NCI-H1694 treated with DMSO at 0.1 percent for 48 hours (cell line): ENCODE measurements at places on chromosomes 6 and 20.
A peak's percentile ranks its signal among the peaks of the same experiment; 100 is the strongest.

DNA sequence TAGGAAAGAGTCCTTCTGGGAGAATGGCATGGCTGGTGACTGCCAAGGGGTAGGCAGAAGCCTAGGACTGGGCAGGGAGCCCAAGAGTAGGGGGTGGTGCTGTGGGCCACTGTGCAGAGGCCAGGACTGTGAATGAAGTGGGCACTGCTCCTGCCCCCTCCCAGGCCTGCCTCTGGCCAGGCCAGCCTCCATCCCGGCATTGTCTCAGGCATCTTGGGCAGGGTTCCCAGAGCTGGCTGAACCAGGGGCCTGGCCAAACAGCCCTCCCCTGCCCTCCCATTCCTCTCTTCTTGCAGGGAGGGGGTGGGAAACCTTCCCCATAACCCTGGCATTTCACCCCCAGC, 81.6 kb downstream of the MRPL14 start:
- DNase-seq: no peak

GRCh38 chr6:87944541-87944954, 103.1 kb upstream of the SPACA1 start:
- DNase-seq: peak; percentile 59

DNA sequence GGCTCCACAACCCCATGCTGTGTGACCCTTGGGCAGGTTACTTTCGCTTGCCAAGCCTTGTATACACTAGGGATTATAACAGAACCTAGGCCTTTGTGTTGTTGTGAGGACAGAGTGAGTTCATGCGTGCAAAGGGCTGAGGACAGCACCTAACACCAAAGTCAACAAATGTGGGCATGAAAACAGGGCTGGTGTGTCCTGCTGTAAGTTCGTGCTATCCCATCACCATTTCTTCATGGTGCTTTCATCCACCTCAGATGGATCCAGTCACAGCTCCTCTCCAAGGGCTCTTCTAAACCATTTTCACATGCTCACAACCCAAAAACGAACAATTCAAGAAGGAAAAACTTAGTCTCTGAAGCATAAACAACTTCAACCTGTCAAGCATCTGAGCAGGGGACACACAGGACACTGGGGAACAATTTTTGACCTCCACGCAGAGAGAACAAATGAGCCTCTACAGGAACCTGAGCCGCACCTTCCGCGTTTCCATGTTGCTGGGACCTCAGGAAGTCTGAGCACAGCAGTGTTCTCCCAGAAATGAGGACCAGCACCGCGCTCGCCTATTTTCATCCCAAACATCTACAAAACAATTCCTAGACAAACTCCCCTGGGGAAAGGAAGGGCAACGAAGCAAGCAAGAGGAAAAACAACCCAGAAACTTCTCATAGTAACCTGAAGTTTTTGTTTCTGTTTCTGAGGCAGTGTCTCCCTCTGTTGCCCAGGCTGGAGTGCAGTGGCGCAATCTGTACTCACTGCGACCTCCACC, 3.1 kb downstream of the LRP11 start:
- DNase-seq: no peak

GRCh38 chr6:145018027-145018426, 717.3 kb downstream of the EPM2A start:
- DNase-seq: no peak

GRCh38 chr20:13515291-13515690, 123.4 kb downstream of the TASP1 start:
- DNase-seq: no peak

- DNase-seq: no peak
Measured at GRCh38 chr6:21342501-21342900, 251.1 kb upstream of the SOX4 start.

DNA sequence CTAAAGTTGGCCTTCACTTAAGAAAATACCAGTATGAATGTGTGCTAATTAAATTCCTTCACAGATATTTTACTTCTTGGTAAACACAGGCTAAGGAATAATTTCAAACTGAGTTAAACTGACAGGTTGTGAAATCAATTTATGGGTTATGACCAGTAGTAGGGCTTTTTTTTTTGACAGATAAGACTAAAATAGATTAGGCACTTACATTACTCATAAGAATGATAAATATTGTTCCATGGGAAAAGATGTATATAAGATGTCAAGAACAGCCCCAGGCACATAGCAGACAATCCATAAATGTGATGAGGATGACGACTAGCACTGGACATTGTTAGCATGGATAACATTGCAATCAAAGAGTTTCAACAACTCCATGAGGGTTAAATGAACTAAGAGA, 22.9 kb downstream of the NT5E start:
- DNase-seq: no peak

DNA sequence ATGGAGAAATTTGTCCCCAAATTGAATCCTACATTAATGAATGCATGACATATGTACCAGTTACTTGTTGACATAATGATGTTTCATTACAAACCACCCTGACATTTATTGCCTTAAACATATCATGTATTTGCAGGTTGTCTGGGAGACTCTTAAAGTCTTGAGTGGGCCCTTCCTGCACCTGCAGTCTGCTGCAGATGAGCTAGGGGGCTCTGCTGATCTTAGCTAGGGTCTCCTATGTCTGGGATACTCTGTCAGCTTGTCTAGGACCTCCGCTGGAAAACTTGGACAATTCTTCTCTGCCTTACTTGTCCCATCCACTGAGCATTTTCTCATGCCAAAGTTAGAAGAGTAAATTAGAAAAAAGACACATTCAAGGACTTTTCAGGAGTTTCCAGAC, 581.6 kb downstream of the HAO1 start:
- no peak for DNase-seq

GRCh38 chr6:33451606-33452005, 2.8 kb upstream of the ZBTB9 start:
- DNase-seq: no peak

DNA sequence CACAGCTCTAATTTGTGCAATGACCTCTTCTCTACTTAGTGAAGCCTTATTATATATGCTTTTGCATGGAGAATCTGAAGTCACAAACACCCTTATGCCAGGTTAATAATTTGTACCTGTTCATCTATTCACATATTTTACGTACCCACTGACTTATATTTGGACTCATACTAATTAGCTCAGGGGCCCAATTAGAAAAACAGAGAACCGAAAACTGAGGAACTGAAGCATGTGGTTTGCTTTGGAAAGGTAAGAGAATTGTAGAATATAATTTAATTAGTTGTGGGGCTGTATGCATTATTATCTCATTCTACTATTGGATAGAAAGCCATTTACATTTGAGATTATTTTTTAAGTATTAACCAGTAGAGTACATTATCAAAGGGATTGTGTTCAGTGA, 805.9 kb upstream of the CITED2 start:
- no peak for DNase-seq

DNA sequence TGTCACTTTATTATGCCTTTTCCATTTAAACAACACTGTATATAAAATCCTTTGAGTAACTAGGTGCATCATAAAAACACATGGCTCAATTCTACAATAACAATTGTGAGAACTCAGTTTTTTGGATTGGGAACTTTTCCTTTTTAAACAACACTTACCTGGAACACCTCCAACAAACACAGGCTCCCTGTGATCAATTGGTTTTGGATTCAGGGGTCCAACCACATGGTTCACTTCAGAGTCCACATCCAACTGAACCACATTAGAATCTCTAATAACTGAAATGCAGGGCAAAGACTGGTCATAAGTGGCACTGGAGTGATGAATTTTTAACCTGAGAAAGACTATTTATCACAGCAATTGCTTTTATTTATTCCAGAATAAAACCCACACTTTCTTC, 26.5 kb downstream of the FAM229B start:
- DNase-seq: no peak

DNA sequence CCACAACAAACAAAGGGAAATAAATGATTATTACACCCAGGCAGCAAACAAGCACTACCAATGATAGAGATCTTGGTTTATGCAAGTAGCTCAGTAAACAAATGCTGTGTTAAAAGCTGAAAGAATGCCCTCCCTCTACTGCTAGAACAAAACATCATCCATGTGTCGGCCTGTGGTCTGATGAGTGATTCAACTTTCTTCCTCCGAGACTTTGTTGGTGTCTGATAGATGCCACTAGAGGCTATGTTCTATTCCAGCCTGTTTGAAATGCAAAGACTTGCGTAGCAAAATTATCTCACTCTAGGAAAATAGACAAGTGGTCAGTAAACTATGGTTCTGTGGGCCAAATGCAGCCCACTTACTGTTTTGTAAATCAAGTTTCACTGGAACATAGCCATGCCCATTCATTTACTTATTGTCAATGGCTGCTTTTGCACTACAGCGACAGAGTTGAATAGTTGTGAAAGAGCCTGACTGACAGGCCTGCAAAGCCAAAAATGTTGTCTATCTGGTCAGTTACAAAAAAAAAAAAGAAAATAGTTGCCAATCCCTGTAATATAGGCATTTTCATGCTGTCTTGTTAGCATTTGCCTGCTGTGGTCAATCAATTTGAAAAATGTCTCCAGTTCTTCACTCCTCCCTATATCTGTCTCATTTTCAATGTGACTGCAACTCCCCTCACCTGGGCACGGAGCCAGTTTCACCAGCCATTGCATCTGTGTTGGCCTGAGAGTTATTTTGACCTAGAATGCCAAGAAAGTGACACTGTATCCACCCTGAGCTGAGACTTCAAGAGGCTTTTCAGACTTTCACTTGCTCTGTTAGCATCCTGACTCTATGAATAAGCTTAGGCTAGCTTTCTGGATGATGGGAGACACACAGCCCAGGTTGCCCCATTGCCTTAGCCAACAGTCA, 544.6 kb upstream of the BTBD3 start:
- DNase-seq: no peak

DNA sequence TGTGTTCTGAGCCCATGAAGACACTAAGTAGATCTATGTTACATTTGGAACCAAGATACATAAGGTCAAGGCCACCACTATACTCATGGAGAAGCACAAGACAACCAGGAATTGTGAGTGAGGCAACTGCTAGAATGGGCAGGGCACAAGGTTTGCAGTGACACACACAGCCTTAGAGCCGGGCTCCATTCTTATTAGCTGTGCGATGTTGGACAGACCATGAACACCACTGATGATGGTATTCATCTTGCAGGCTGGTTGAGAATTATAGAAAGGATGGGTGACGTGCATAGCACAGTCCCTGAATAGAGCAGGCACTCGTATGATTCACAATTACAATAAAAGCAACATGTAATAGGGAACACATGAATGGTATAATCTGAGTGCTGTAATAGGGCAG, 172.4 kb downstream of the GJA10 start:
- no peak for DNase-seq

GRCh38 chr20:44704551-44704971, 10.6 kb upstream of the CCN5 start:
- DNase-seq: no peak

- DNase-seq: no peak
Measured at GRCh38 chr6:139006477-139006876, 18.4 kb upstream of the REPS1 start.

DNA sequence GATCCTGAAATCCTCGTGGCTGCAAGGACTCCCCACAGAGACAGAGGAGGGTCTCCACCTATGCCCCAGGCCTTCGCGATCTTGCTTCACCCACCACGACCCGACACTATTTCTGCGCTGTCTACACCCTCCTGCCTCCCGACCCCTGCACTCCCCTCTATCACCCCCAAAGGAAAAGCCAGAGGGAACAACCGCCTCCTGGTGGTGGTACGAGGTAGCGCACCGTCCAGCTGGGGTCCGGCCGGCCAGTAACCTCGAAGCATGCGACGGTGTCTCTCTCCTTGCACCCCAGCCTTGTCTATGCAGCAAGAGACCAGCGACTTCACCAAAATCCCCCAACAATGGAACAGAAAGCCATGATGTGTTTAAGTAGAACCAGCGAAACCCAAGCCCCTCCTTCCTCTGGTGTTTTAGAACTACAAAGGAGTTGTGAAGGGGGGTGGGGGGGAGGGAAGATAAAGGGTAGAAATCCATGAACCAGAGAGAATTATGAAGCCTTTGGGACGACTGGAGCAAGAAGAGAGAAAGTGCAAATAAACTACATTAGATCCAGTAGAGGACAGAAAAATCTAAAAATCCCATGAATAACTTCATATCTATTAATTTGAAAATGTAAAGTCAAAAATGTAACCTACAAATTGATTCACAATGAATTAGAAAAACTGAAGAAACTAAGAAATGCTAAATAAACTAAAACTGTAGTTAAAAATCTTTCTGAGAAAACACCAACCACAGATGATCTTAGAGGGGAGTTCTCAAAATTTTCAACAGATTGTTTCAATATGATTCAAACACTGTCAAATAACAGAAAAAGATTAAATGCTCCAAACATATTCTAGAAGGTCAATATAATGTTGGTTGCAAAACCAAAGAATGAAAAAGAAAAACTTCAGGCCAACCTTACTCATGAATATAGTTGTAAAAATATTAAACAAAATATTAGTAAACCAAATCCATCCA, 168.0 kb downstream of the CDK19 start:
- DNase-seq: no peak

GRCh38 chr6:52210227-52210626, 24.1 kb downstream of the IL17A start:
- DNase-seq: no peak

- no peak for DNase-seq
Measured at GRCh38 chr20:62554214-62554897, 78.6 kb upstream of the GATA5 start.
